ENCODE measurements at places on chromosomes 4 and X.

DNA sequence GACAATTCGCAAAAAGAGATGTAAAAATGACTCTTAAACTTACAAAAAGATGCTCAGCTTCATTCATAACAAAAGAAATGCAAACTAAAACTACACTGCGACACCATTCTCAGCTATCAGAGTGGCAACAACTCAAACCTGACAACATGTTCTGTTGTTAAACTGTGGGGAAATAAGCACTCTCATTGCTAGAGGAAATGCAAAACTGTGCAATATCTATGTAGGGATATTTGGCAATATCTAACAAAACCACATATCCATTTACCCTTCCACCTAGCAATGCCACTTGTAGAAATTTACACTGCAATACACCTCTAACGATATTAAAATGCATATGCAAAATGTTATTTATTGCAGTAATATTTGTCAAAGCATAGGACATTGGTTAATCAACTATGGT lies 78.3 kb upstream of the EGFL6 start:
- DNase-seq, result no peak

DNA sequence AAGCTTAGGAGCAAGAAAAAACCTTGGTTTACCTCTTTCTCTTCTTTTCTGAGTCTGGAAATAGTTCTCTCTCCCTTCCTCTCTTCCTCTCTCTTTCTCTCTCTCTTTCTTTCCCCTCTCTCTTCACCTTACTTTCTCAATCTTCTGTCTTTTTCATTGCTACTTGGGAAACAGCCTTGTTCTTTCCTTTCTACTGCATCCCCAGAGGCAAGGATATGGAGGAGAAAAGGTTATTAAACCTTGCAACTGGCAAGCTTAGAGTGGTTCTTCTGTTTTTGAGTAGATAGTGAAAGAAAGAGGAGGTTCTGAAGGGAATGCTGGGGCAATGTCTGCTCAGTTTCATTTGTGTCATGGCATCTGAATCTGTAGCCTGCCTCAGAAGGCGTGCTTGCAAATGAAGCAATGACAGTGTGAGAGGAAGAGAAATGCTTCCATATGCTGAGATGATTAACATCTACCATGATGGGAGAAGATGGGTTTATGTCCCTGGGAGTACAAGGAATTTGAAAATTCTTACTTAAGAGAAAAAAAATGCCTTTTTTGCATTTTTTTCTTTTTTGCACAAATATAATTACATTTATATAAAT lies 190.6 kb downstream of the CEP135 start:
- DNase-seq, result no peak

GRCh38 chr4:125010796-125011503 lies 298.4 kb upstream of the ANKRD50 start:
- no peak for DNase-seq

- no peak for DNase-seq
These were observed 55.2 kb downstream of the MGST2 start for GRCh38 chr4:139720806-139721205.

DNA sequence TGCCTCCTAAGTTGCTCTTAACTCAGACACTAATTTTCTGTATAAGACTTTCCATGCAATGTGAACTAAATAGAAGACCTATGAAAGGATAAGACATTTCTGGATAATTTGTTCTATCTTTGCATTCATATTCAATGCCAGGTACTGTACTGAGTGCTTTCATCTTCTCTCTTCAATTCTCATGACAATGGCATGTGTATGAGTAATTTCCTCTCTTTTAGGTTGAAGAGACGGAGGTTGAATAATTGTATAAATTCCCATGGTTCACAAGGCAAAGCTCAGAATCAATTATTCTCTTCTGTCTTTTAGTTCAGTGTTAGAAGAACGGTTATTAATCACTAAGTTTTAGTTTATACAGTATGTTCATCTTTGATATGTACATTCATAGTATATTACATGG lies 29.3 kb upstream of the CFAP299 start:
- DNase-seq, result no peak

DNA sequence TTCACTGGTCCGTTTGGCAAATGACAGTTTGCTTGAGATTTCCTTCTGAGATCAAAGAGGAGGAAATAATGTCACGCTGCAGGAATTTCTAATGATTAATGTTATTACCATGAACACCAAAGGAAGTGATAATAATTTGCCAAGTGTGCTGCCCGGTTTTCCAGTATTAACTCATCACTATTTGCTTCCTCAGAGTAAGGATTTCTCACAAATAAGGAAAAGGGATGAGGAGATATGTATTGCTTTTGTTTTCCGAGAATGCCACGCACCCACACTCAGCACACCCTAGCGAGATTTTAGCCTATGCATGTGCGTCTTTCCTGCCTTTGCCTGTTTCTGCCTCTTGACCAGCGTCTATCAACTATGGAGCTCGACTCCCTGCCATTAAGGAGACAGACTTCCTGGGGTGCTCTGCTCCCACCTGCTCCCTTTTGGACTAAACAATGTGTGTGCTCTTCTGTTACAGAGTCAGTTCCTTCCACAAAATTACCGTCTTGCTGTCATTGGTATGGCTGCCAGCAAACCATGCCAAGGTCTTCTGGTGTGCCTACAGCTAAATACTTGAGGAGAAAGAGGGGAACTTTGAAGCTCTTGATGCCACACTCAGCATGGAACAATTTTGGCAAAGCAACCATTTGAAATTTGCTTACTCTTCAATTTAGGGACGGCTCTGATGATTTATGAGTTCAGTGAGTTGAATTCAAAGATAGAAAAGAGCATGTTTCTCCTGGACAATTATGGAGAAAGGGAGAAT lies 393.1 kb upstream of the ZFP42 start:
- no peak for DNase-seq

DNA sequence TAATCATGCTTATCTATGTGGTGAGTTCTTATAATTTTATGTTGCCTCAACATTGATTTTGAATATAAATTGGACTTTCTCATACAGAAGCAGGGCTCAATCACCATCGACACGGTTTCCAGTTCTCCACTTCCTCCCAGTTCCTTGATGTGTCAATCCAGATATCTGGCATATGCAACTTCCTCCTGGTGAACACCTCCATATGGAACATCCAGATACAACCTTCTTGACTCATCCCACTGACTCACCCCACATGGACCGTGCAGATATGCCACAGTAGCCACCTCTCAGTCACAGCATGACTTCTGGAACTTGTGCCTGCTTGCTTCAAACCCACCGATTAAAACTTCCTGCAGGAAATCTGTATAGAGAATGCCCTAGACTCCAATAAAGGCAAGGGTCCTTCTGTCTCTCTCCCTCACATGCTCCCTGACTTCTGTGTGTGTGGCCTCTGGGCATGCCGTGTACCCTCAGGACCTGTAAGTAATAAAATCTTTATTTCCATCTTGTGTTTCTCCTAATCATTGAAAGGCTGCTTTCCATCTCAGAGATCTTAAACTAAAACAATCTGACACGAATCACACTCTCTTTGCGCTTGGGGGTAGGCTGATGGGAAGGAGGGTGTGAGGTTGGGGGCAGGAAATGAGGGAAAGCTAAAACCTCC lies 67.0 kb downstream of the HTRA3 start:
- no peak for DNase-seq

DNA sequence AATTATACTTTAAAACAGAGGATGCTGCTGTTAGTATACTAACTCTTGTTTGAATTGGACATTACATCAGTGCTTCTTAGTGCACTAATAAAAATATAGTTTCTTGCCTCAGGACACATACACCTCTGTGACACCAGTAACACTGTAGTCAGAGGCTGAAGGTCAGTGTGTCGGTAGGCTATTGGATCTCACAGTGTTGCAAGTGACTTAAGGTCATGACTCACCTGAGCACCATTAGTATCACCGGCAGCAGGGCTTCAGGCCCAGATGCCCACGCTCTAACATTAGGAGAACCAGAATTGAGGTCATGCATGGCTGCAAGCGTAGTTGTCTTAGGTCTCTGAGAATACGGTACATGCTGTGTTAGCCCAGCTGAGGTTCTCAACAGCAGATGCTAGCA lies 15.2 kb downstream of the ETDC start:
- DNase-seq, result no peak

- no peak for DNase-seq
These were observed 166.2 kb upstream of the RPS6KA3 start for GRCh38 chrX:20432746-20433387.

- no peak for DNase-seq
These were observed 4.2 kb upstream of the CCNA2 start for GRCh38 chr4:121827853-121828252.

DNA sequence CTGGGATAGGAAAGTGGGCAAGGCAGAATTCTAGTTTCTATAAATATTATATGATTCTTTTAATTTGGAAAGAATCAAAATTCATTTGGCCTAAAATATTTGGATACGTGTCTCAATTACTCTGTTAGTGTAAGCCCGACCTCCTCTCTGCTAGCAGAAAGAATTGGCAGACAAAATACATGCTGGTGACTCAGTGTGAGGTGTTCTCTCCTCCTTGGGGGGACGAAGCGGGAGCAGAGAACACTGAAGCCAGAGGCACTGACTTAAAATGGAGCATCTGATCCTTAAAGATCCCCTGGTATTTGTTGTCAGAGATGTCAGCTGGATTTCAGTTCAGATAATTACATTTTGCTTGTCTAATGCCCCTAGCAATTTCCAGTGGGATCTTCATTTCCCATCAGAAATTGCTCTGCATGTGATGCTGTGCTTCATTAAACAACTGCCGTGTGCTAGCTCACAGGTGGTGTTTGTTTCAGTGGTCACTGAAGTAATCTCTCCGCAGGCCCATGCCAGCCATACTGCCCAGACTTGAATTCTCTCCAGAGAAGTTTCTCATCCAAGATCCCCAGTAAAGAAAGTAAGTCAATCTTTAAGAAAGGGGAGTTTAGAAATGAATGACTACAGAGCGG lies 188.7 kb upstream of the TLL1 start:
- no peak for DNase-seq

- DNase-seq, result no peak
These were observed 859.4 kb upstream of the FTHL17 start for GRCh38 chrX:31931225-31931624.

- DNase-seq, result no peak
These were observed 185.7 kb upstream of the HS3ST1 start for GRCh38 chr4:11614426-11614825.

DNA sequence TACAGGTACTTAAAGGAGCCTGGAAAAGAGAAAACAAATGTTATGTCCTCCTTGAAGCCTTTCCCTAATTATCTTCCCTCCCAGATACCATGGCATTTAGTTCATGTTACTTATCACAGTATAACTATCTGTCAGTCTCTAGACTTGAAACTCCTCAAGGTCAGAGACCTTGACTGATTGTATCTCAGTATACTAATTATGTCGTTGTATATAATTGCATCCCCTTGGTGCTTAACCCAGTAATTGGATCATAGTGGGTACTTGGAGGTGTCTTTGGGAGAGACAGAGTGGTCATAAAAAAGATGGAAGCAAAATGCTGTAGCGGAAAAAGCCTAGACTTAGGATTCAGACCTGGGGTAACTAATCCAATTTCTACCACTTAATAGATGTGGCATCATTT lies 8.1 kb downstream of the IGBP1 start:
- no peak for DNase-seq

DNA sequence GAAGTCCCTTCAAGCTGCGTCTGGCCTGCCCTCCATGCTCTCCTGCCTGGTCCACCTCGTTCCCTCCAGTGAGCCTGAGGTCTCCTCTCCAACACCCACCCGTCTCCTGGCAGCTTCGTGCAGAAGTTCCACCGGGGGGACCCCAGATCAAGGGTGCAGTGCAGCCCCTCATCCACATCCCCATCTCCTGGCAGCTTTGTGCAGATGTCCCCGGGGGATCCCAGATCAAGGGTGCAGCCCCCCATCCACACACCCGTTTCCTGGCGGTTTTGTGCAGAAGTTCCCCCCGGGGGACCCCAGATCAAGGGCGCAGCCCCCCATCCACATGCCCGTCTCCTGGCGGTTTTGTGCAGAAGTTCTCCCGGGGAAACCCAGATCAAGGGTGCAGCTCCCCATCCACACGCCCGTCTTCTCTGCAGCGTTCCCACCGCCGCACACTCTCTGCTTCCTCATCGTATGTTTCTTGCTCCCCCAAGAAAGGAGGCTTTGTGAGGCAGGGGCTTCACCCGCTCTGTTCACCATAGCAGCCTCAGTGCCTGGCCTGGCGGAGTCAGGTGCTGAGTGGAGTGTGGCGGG lies 35.7 kb downstream of the PIGG start:
- DNase-seq, result no peak

DNA sequence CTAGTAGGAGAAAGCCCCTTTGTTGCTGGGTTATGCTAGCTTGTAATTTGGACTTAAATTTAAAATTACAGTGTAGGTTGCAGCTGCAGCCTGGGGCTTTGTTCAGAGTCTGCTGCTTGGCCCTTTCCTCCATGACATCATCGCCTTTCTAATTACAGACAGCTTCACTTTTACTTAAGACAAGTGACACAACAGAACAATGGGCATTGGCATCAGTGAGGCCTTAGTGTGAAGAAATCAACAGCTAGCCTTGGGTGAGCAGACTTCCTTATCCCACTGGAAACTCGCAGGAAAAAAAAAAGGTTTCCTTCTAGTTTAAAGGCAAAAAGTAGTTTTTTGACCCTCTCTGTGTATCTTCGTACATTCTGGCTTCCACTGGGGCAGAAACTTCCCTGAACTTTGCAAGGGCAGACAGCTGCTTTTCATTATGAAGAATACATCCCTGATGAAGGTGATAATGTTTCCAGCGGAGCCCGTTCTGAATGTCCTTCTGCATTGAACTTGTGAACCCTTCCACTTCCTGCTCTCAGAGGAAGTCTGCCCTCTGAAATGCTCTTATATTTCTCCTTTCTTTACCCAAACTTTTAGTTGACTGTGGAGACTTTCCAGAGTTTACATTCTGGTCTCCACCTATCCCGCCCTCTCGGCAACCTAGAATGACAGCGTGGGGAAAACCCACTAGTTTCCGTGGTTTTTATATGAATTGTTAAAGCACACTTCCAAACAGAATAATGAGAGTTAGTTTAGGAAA lies 123.2 kb upstream of the FAM9C start:
- no peak for DNase-seq

DNA sequence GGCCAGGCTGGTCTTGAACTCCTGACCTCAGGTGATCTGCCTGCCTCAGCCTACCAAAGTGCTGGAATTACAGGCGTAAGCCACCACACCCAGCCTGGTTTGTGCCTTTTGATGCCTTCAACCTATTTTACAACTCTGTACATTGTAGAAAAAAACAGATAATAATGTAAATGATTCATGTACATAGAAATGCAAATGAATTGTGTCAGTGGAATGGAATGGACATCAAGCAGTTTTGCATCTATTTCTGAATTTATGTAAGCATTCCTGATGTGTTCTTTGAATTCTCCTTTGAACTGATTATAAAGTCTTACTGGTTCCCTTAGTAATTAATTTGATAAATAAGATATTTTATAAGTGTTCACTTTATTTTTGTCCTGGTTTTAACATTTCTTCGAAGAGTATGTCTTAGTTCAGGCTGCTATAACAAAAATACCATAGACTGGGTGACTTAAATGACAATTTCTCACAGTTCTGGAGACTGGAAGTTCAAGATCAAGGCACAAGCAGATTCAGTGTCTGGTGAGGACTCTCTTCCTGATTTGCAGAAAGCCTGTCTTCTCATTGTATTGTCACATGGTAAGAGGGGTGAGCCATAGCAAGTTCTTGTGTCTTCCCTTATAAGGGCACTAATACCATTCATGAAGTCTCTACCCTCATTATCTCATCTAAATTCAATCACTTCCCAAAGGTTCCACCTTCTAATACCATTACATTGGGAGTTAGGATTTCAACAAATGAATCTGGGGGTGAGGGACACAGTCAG lies 162.2 kb upstream of the S100G start:
- DNase-seq, result no peak

GRCh38 chrX:135454816-135455215 lies 33.1 kb downstream of the SMIM10L2A start:
- DNase-seq, result no peak

- no peak for DNase-seq
These were observed 42.4 kb downstream of the SLC7A11 start for GRCh38 chr4:138199568-138200235.

GRCh38 chrX:136828830-136829229 lies 48.1 kb upstream of the ARHGEF6 start:
- DNase-seq, result no peak

Data from head of caudate nucleus (tissue), 42 donors.